ENCODE measurements at places on chromosomes 1 and 21. TPM values are rescaled to one million over a fixed set of nuclear protein-coding genes. Genes with fewer than 3 reads are reported as not detected.

Gene TMEM52
- total RNA-seq = 13.2 TPM

Gene KCNH1
- not detected for total RNA-seq

- H3K27me3 ChIP-seq = no peaks in the 10 kb centered on the region
- H3K4me1 ChIP-seq = no peaks in the 10 kb centered on the region
- DNase-seq = no peak
- no peaks in the 10 kb centered on the region for H3K36me3 ChIP-seq
Observed at GRCh38 chr1:11622398-11622797, 31.8 kb downstream of the FBXO2 start.

Gene APOBEC4
- total RNA-seq = not detected

DNA sequence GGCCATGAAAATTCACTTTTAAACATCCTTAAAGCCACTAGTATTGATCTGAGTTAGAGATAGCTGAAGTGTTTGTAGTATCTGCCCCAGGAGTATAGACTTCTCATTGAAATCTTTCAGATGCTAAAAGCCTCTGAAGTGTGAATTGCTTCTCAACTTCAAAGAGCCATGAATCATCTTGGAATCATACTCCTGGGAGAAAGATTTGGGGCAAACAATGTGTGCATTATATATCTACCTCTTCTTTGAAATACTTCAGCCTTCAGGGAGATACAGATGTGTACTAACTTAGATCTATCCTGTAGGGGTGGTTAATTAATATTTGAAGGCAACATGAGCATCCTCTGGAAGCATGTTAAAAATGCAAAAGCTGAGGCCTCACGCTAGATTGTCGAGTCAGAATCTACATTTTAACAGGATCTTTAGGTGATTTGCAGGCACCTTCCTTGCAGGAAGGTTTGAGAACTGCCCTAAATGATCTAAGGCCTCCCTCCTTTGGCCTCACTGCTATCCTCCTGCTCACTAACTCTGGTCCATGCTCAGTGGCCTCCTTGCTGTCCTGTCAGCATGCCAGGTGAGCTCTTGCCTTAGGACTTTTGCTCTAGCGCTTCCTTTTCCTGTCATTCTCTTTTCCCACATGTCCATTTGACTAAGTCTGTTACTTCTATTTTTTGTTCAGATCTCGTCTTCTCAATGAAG lies 6.0 kb upstream of the SCYL3 start:
- H3K36me3 ChIP-seq = no peaks in the 10 kb centered on the region
- DNase-seq = no peak
- H3K27me3 ChIP-seq = no peaks in the 10 kb centered on the region

GRCh38 chr1:6805004-6805416 lies 19.8 kb downstream of the CAMTA1 start:
- H3K36me3 ChIP-seq = no peaks in the 10 kb centered on the region
- DNase-seq = no peak
- peaks cover 3% of the 10 kb centered on the region for H3K4me1 ChIP-seq
- H3K4me3 ChIP-seq = no peak overlapping the region
- H3K27me3 ChIP-seq = no peaks in the 10 kb centered on the region
- no peak overlapping the region for H3K27ac ChIP-seq

DNA sequence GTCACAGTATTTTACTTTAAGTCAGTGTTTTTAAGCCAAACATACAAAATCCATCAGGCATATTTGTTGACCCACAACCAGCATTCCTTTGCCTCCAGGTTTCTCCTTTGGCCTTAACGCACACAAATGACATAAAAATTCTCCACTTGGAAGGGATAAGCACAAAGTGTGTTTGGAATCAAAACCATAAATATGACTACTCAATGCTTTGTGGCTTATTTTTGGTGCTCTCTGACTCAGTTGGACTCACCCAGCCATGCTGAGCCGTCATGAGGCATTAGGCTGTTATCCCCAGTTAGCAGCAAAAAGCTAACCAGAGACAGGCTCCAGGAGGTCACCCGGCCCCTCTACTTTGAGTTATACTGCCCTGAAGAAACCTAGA lies 948 bp downstream of the PRUNE1 start:
- DNase-seq = no peak
- no peaks in the 10 kb centered on the region for H3K27me3 ChIP-seq
- H3K4me1 ChIP-seq = peaks cover 76% of the 10 kb centered on the region
- peak overlapping the region; percentile 71 for H3K4me3 ChIP-seq

- no peak for DNase-seq
- H3K4me3 ChIP-seq = no peak overlapping the region
- H3K4me1 ChIP-seq = no peaks in the 10 kb centered on the region
- no peaks in the 10 kb centered on the region for H3K27me3 ChIP-seq
- H3K27ac ChIP-seq = no peak overlapping the region
Observed at GRCh38 chr1:57711326-57711725, 287.5 kb upstream of the DAB1 start.

Gene HTR6
- total RNA-seq = not detected

Gene S100A5
- not detected for total RNA-seq

- no peak within 1 kb of the TSS for H3K4me3 ChIP-seq
- no peaks in the 10 kb centered on the region for H3K36me3 ChIP-seq
- no peak for DNase-seq
- H3K27me3 ChIP-seq = no peaks in the 10 kb centered on the region
- no peak within 1 kb of the TSS for H3K27ac ChIP-seq
- H3K4me1 ChIP-seq = no peaks in the 10 kb centered on the region
Observed at GRCh38 chr1:153540394-153541361, at the start of gene S100A5. S100A5 (minus strand) TSS chr1:153540934; CDS start chr1:153540191, 743 bp downstream.

- H3K4me3 ChIP-seq = no peak overlapping the region
- H3K27me3 ChIP-seq = no peaks in the 10 kb centered on the region
- H3K27ac ChIP-seq = no peak overlapping the region
- H3K4me1 ChIP-seq = peaks cover 38% of the 10 kb centered on the region
Observed at GRCh38 chr1:181043025-181043888, 9.5 kb downstream of the MR1 start.

- H3K36me3 ChIP-seq = no peaks in the 10 kb centered on the region
- no peak overlapping the region for H3K4me3 ChIP-seq
- no peak for DNase-seq
Observed at GRCh38 chr21:42352441-42353095, 1.8 kb upstream of the TFF2 start.
